HL-60 (cell line): ENCODE measurements at places on chromosomes 1 and 21.

GRCh38 chr1:117933769-117934168 is 4.2 kb downstream of the WDR3 start:
- DNase-seq = no peak

DNA sequence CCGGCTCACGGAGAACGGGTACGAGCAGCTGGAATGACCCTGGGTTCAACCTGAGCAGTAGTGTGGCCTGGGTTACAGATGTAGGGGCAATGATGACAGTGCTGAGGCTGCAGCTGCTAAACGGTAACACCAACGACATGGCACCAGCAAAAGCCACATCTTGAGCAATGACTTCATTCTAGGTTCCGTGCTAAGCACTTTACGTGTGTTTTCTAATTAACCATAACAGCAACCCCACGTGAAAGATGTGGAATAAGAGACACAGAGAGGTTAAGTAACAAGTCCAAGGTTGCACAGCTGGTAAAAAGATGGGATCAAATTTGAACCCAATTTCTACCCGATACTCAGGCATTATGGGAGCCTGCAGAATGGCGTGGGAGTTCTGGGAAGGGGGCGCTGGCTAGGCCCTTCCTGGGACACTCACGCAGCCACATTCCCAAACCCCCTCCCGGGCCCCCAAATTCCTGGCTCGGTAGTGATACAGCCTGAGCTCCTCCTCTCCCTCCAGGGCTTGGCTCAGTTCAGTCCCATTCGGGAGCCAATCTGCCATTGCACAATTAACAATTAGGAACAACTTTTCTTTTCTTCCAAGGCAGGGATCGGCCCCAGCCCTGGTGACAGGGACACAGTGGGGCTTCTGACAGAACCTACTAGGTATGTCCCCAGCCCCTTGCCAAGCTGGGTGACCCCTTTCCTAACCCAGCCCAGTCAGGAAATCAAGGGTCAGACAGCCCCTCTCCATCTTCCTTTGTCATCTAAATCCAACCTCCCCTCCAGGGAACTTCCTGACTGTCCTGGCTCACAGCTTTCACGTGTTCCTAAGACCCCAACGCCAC is 23.8 kb upstream of the ECE1 start:
- peak; percentile 76 for DNase-seq

- DNase-seq = no peak
These were observed 391.5 kb downstream of the NTNG1 start for GRCh38 chr1:107532318-107532717.

- DNase-seq = no peak
These were observed 38.2 kb downstream of the KCNJ6 start for GRCh38 chr21:37877888-37878684.

DNA sequence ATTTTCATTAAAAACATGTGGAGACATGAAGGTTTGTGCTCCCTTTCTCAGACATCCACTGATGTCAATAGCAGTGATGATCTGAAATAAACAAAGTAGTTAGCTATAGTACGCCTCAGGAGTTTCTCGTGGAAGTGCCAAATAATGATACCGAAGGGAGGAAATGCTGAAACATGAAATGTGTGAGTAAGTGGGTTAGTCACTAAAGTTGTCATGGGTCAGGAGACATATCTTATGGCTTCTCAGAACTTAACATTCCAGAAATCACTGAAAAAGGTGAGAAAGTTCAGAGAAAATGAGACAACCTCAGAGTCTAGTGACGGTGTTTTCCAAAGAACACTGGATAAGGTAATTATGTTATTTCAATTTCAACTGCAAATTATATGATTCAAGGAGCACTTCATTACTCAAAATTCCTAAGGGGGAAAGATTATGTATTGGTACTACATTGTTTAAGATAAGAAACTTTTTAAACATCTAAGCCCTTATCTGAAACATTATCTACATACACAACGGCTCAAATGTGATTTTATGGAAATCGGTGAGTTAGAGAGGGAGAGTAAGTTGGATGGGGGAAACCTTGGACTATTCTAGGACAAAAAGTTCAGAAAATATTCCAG is 20.6 kb downstream of the NIBAN1 start:
- DNase-seq = no peak

GRCh38 chr1:157725221-157725577 is 24.6 kb upstream of the FCRL3 start:
- DNase-seq = peak; percentile 65

GRCh38 chr21:37874904-37875780 is 41.1 kb downstream of the KCNJ6 start:
- no peak for DNase-seq

GRCh38 chr1:119724611-119725218 is 13.0 kb downstream of the PHGDH start:
- no peak for DNase-seq

- no peak for DNase-seq
These were observed at the start of gene CFAP45 for GRCh38 chr1:159900086-159900680. Gene CFAP45 (minus strand): TSS chr1:159900165. CDS start chr1:159900098, 67 bp downstream.

- no peak for DNase-seq
These were observed 1121.7 kb upstream of the PRMT6 start for GRCh38 chr1:105934806-105935205.

DNA sequence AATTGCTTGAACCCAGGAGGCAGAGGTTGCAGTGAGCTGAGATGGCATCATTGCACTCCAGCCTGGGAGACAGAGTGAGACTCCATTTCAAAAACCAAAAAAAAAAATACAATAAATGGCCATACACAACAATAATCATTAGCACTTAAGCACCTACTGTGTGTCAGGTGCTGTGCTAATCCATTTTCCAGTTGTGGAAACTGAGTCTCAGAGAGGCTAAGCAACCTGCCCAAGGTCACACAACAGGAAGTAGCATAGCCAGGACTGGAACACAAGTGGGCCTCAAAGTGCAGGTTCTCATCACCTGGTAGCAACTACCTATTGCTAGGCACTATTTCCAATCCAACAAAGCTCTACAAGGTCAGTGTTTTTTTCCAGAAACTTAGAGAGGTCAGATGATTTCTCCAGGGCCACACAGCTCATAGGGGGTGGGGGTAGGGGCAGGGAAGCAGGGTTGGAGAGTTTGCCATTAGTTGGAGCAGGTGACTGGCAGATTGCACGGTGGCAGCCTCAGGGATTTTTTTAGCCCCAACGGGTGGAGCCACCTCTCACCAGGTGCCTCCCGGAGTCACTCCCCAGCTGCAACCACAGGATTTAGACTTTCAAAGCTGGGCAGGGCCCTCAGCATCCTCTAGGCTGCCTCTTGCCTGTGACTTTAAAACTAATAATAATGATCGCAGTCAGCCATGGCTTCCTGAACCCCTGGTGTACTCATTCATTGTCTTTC is 52.5 kb upstream of the ID3 start:
- DNase-seq = no peak

- DNase-seq = peak; percentile 88
These were observed at the start of gene ADAMTS5 for GRCh38 chr21:26967062-26967913. Gene ADAMTS5 (minus strand): TSS chr21:26967088. CDS start chr21:26966391, 697 bp downstream.

- no peak for DNase-seq
These were observed 4.3 kb upstream of the ZBTB7B start for GRCh38 chr1:154998201-154998780.

DNA sequence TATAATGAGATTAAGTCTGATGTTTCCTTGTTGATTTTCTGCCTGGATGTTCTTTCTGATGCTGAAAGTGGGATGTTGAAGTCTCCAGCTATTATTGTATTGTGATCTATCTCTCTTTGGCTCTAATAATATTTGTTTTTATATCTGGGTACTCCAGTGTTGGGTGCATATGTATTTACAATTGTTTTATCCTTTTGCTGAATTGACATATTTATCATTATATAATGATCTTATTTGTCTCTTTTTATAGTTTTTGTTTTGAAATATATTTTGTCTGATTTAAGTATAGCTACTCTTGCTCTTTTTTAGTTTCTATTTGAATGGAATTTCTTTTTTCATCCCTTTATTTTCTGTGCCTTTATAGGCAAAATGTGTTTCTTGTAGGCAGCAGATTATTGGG is 522.2 kb upstream of the NEGR1 start:
- DNase-seq = no peak

- DNase-seq = no peak
These were observed 6.4 kb downstream of the MAP3K6 start for GRCh38 chr1:27360159-27361043.

DNA sequence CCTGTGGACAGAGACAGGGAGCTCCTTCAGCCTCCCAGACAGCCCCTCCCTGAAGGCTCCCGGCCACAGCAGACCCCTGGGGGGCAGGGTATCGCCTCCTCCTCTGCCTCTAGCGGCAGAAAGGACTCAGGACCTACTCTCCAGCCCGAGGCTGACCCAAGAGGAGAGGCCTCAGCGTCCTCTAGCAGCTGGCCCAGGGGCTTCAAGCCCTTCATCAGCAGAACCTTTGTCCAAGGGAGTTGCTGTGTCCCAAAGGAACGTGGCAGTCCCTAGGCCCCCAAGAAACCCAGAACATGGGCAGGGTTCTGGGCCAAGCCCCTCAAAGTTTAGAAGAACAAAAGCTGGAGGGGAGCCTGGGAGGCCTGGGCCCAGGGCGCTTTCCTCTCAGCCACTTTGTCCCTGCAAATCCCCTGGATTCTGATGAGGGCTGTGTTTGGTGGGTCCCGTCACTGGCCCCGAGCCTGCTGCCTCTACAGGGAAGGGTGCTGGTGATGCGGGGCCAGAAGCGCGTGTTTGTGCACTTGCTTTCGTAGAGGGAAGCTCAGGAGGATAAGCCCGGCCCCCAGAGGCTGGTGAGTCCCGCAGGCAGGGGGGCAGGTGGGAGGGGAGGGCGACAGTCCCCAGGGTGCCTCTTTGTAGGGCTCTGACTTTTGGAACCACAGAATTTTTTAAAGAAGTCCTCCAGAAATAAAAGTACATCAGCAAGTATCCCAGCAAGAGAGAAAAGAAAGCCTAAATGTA is 13.3 kb downstream of the ITGB2 start:
- no peak for DNase-seq

DNA sequence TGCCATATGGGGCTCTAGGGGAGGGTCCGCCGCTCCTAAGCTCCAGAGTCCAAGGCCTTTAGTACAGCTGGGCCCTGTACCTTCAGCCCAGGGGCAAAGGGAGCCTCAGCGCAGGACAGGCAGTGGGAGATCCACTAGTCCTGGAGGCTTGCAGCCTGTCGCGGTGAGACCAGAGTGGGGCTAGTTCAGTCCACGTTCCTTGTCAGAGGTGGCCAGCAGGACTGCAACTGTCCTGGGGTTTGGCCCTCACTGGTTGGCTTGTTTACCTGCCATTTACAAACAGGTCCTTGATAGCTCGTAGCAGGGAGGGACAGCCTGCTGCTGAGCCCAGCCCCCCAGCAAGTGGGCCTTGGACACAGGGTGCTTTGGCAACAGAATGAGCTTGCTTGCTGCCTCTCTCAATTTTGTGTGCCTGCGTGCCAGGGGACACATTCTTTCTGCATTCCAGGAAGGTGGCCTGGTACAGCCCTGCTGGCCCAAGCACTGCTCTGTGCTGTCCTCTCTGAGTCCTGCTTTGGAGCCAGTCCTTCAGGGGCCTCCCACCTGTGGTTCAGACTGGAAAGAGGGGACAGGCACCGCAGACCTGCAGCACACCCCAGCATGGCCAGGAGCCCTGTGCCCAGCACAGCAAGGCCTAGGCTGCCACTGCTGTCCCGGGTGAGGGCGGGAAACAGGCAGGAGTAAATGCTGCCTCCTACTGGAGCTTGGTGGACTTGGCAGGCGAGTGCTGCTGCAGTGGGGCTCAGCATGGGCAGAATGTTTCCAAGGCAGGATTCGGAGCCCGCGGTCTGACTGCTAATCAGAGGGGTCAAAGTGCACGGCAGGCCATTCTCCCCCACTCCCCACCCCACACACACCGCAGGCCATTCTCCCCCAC is 15.2 kb downstream of the H6PD start:
- no peak for DNase-seq

- DNase-seq = no peak
These were observed 21.1 kb upstream of the LAMC2 start for GRCh38 chr1:183164963-183165362.

DNA sequence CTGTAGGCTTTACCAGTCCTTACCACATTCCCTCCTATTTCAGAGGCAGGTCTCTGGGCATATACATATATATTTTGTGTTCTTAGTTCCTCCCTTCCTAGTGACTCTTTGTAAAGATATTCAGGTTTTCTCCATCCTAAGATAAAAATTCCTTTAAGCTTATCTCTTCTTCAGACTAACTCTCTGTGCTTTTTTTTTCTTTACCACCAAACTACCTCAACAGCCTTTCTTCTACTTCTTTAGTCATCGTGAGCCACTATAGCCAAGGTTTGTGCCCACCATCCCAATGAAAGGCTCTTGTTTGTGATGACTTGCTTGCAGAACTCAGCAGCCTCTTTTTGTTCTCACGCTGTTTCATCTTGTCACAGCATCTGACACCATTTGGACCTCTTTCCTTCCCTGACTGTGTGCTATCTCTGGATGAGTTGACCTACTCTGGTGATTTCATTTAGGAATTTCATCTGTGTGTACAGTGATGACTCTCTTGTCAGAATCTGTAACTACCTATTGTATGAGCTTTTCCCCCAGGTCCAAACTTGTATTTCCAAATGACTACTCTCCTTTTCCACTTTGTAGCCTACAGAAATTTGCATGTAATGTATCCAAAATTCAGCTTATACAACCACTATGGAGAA is 59.0 kb upstream of the MACF1 start:
- no peak for DNase-seq

- DNase-seq = no peak
These were observed 90.1 kb upstream of the RAVER2 start for GRCh38 chr1:64654519-64655341.

GRCh38 chr1:220680085-220680687 is 10.0 kb upstream of the C1orf115 start:
- DNase-seq = no peak

DNA sequence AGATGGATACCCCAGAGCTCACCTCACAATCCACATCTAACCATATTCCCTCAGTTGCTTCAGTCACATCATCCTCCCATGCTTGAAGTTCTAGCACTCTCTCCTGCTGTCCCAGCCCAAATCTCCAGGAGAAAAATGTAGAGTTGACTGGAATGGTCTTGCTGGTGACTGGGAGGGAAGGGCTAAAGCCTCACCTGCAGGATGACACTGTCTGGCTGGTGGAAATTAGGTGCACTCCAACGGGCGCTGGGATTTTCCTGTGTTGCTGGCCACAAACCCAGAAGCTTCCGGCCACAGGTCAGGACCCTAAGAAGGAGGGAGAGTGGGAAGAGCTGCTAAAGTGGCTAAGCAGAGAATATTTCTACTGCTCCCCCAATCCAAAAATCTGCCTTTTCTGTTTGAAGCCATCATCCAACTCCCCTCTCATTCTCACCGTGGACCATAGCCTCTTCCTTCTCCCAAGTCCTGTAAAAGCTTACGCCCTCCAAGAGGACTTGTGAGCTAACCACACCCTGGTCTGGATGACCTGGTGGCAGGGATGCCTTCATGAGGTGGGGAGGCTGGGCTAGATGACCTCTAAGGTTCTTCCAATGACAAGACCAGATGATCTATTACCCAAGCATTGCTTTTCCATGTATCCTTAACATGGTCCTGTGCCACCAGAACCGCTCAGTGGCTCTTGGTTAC is 37.5 kb upstream of the PPP1R15B start:
- DNase-seq = no peak

- no peak for DNase-seq
These were observed 85.9 kb upstream of the SIM2 start for GRCh38 chr21:36613059-36613458.
